ENCODE measurements at places on chromosomes 3 and 15. TPM values are rescaled to one million over a fixed set of nuclear protein-coding genes. Genes with fewer than 3 reads are reported as not detected.

The SUCNR1 gene
- 0.64 TPM for total RNA-seq

The ENTPD3 gene
- 6.2 TPM for total RNA-seq

The PARP9 gene
- 7.6 TPM for total RNA-seq

The KLHL40 gene
- total RNA-seq = not detected

The HIGD2B gene
- not detected for total RNA-seq

The ACAD9 gene
- 180 TPM for total RNA-seq
